ENCODE measurements at places on chromosomes 2 and 18.

- DNase-seq, result no peak
Observed at GRCh38 chr2:95384854-95385569, 17.5 kb upstream of the FAHD2A start.

GRCh38 chr18:23890589-23890988 is 124.0 kb upstream of the TTC39C start:
- no peak for DNase-seq

GRCh38 chr2:204012072-204012653 is 75.6 kb downstream of the ICOS start:
- no peak for DNase-seq

DNA sequence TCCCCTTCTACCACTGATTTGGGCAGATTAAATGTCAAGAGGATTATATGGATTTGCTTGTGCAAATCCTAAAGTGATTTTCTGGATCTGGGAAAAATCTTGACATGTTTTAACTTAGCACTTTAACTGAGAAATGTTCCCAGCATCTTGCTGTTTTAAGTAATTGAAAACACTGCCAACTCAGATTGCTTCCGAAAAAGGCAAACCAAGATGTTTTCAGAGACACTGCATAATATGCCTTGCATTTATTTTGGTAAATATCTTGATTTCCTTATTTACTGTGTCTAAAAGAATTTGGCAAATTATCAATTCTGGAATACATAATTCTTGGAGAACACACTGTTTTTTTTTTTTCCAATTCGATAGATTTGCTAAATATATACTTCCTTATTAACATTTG is 385.0 kb upstream of the FAM98A start:
- no peak for DNase-seq

- DNase-seq, result no peak
Observed at GRCh38 chr2:6310256-6311215, 555.2 kb downstream of the CMPK2 start.

GRCh38 chr2:136404176-136404575 is 286.2 kb upstream of the CXCR4 start:
- no peak for DNase-seq

GRCh38 chr2:239868556-239869181 is 156.5 kb downstream of the NDUFA10 start:
- no peak for DNase-seq

DNA sequence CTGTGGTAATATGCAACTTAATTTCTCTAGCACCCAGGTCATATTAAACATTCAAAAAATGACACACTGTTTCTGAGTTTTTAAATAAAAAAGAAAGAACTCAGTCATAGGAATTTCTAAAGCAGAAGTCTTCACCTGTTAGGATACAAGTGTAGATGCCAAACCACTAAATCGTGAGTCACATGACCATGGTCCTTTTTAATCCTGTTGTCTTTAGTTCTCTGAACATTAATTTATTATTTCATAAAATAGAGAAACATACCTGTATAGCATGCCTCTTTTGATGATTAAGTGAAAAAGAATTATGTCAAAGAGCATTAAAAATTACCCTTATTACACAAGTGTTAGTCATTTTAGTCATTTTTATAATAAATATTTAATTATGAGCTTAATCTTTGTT is 398.8 kb downstream of the CCDC85A start:
- DNase-seq, result no peak

DNA sequence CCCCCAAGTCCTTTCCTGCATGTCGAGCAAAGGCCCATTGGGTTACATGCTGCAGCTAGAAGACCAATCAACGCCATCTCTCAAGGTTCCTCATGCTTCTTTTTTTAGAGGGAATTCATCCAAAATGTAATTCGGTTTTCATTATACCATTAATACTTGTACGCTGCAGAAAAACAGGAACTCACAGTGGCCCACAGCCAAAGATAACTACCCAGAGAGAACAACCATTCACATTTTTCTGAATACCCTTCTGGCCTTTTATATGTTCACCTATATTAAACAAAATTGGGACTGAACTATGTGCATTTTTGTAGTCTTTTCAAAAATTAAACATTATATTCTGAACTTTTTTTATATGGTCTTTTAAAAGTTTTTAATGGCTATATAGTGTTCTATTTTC is 25.8 kb downstream of the FARP2 start:
- no peak for DNase-seq

GRCh38 chr18:13131283-13131682 is 87.3 kb upstream of the LDLRAD4 start:
- DNase-seq, result no peak

- DNase-seq, result no peak
Observed at GRCh38 chr2:197846777-197847176, 42.4 kb downstream of the PLCL1 start.

- no peak for DNase-seq
Observed at GRCh38 chr2:68418855-68419254, 48.2 kb downstream of the FBXO48 start.

- peak; percentile 2 for DNase-seq
Observed at GRCh38 chr18:6482198-6482977, 67.7 kb upstream of the L3MBTL4 start.

GRCh38 chr18:62876111-62876510 is 160.8 kb downstream of the PHLPP1 start:
- DNase-seq, result no peak

DNA sequence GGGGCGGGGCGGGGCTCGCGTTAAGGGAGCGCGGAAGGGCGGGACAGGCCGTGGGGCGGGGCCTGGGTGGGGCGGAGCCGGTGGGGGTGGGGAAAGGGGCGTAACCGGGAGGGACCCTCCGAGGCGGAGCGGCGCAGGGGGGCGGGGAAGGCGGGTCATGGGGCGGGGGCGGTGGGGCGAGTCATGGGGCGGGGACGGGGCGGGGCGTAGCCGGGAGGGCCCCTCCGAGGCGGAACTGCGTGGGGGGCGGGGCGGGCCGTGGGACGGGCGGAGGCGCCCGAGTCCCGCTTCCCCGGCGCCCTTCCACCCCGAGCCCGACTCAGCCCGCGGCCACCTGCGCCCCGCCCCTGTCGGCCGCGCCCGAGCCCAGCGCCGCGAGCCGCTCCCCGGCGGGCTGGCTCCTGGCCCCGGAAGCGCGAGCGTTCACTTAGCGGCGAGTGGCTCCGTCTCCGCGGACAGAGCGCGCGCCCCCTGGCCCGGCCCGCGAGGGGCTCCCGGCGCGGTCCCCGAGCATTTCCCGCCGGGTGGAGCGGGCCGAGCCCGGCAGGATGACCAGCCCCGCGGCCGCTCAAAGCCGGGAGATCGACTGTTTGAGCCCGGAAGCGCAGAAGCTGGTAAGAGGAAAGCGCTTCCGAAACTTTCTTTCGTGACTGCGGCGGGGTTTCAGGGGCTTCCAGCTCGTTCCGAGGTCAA is 64.7 kb downstream of the LRRFIP1 start:
- peak; percentile 96 for DNase-seq

GRCh38 chr18:61637319-61637718 is 255.5 kb downstream of the RNF152 start:
- DNase-seq, result no peak

- no peak for DNase-seq
Observed at GRCh38 chr2:155368934-155369333, 670.4 kb downstream of the KCNJ3 start.

- DNase-seq, result no peak
Observed at GRCh38 chr2:184598316-184599053, at the start of gene ZNF804A. ZNF804A (plus strand) TSS chr2:184598529; CDS start chr2:184598960, 431 bp downstream.

GRCh38 chr2:10501451-10501961 is 53.4 kb upstream of the ODC1 start:
- DNase-seq, result no peak
